ENCODE measurements at places on chromosomes 12 and 14.

GRCh38 chr12:44379831-44380230 lies 496.3 kb downstream of the NELL2 start:
- DNase-seq: no peak

- no peak for DNase-seq
Measured at GRCh38 chr14:99394602-99395156, 86.0 kb downstream of the SETD3 start.

DNA sequence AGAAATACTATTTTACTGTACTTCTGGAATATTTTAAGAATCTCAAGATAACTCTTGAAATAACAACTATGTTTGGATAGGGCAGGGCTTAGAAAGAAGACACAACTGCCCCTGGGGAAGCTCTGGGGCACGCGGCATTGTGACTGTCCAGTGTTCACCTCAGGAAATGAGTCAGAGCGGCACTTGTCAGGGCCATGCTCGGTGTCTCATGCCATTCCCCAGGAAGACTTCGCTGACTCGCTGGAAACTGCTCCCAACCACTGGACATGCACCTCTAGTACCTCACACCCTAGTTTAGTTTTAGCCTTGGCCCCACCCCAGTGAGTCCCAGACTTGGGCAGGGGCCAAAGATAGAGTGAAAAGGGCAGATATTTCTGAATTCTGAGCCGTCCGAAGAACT lies 192.0 kb downstream of the TTC7B start:
- no peak for DNase-seq

DNA sequence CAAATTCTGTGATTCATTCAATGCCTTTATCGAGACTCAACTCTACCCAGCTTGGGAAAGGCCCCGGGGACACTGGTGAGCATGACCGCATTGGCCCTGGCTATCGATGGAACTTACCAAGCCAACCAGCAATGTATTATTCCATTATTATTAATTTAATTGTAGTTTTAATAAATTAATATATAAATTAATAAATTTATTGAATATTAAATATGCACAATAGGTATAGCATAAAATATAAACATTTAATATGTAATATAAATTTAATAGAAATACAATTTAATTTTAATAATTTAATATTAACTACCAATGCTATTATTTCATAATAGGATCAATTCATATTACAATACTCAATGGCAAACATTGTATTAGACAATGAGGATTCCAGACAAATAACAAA lies 163.4 kb downstream of the DPF3 start:
- no peak for DNase-seq

DNA sequence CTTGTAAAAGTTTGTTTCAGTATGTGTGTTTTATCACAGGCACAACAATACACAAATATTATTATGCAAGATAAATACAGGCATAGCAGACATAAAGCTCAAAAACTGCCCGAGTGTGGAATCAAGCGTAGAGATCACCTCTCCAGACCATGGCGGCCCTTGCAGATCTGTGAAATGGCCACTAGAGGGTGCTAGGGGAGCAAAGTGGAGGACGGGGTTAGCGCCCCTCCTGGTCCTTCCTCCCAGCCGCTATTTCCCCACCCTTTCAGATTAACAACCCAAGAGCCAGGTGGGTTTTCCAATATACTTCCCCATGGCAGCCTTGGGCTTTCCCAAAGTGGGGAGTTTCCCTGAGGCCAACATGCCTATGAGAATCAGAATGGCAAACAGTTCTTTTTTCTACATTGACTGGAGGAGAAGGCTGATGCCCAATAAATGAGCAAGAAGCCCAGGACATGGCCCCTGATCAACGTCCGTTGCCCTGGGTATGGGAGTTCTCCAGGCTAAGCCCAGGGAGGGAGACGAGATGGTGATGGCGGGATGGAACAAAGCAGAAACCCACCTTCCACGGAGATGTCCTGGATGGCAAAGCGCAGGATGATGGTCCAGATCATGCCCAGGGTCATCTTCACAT lies 67.4 kb downstream of the ACTN1 start:
- DNase-seq: peak; percentile 77

DNA sequence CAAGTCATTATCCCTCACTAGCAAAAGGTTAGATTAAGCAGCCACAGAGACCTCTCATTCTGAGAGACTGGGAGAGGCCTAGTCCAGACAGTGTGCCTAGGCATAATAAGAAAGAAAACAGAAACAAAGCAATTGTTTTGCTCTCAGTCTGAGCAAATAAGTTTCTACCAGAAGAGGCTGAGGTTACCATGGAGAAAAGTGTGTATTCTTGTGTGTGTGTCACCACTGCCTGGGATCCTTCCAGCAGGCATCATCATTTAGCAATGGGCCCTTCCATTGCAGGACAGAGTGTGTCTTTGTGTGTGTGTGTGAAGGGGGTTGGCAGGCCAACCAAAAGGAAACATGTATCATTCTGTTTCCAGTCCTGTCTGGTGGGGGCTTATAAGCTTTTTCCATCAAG lies 3.7 kb downstream of the EFS start:
- DNase-seq: no peak

DNA sequence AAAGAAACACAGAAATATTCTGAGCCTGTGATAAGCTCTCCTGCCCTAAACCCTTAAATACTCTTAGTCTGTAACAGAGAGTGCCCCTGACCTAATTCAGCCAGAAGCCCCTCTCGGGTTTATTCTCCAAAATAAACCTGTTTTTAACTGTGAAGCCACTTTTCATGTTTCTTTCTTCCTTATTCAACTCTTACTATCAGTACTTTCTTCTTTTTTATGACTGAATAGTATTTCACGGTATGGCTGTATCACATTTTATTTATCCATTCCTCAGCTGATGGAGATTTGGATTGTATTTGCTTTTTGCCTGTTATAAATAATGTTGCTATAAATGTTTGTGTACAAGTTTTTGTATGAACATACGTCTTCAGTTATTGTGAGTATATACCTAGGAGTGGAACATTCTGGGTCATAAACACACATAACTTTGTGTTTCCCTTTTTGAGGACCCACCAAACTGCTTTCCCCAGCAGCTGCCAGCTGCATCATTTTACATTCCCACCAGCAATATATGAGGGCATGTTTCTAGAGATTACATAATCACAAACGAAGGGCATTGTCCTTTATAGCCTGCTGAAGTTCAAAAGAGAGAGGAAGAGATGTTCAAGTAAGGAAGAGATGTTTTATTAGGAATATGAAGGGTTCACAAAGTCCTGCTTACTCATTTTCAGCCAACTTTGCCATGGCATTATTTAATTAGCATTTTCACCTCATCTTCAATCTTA lies 199.4 kb upstream of the NUDT4 start:
- DNase-seq: no peak

- no peak for DNase-seq
Measured at GRCh38 chr12:109130297-109131153, 14.1 kb downstream of the ACACB start.

- DNase-seq: no peak
Measured at GRCh38 chr14:54640506-54640905, 73.6 kb downstream of the SAMD4A start.

DNA sequence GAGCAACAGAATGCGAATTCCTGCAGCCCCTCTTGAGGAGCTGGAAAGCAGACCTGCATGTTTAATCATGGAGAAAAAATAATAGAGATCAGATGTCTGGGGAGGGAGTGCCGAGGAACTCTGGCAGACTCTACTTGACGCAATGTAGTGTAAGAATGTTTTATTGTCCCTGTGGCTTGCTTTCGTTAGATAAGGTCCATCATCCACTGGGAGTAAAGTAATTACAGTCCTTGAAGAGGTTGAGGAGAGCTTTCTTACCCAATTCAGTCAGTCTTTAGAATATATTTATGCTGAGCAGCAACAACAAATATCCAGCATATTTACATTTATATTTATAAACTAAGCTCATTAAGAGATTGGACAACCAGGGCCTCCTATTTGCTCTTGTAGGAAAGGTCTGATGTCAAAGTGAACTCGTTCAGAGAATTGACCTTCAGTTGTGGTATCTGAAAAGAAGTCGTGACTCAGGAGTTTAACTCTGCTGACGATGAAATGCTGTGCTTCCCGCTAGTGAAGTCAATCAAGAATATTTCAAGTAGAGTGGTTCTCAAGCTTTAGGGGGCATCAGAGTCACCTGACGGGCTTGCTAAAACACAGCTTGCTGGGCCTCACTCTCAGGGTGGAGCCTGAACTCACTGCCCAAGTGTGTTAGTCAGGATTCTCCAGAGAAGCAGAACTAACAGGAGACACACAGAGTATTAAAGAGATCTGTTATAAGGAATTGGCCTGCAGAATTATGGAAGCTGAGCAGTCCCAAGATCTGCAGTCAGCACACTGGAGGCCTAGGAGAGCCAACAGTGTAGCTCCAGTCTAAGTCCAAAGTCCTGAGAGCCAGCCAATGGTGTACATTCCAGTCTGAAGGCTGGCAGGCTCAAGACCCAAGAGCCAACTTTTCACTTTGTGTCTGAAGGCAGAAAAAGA lies 139.3 kb upstream of the LMNTD1 start:
- no peak for DNase-seq

GRCh38 chr12:57093415-57094207 lies 4.7 kb downstream of the NAB2 start:
- peak; percentile 68 for DNase-seq

DNA sequence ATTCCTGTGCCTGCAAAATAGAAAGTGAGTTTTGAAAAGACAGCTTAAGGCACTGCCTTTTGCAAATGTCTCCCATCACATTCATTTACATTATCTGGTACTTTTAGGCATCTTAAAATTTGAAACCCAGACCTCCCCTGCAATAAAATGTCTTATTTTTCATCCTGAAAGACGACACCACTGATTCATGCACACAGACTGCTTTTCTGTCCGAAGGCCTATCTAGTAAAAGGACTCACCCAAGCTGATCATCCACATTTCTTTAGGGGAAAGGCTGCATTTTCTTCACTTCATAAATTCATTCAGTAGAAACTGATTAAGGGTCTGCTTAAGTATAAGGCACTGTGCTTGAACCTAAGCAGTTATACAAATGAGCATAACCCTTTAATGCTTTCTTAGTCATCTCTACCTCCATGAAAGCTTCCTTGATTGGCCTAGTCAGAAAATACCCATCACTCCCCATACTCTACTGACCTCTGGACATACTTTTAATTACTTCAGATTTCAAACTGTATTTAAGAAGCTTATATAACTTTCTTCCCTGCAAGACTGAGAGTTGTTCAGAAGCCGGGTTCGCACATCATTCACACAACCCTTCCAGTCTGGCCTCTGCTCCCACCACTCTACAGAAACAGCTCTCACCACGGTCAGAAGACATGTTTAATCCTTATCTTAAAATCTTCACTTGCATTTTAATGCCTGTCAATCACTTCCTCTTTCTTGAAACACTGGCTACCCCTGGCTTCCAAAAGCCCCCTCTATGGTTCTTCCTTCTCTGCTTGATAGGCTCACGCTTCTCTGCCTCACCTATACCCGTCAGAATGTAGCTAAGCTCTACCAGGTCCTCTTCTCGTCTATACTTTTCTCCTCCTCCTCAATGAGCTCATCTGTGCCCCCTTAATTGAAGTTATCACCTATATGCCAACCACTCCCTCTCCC lies 288.6 kb downstream of the MED13L start:
- no peak for DNase-seq

DNA sequence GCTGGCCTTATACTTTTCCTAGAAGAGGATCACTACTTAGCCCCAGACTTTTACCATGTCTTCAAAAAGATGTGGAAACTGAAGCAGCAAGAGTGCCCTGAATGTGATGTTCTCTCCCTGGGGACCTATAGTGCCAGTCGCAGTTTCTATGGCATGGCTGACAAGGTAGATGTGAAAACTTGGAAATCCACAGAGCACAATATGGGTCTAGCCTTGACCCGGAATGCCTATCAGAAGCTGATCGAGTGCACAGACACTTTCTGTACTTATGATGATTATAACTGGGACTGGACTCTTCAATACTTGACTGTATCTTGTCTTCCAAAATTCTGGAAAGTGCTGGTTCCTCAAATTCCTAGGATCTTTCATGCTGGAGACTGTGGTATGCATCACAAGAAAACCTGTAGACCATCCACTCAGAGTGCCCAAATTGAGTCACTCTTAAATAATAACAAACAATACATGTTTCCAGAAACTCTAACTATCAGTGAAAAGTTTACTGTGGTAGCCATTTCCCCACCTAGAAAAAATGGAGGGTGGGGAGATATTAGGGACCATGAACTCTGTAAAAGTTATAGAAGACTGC lies 1.5 kb downstream of the MGAT2 start:
- no peak for DNase-seq

DNA sequence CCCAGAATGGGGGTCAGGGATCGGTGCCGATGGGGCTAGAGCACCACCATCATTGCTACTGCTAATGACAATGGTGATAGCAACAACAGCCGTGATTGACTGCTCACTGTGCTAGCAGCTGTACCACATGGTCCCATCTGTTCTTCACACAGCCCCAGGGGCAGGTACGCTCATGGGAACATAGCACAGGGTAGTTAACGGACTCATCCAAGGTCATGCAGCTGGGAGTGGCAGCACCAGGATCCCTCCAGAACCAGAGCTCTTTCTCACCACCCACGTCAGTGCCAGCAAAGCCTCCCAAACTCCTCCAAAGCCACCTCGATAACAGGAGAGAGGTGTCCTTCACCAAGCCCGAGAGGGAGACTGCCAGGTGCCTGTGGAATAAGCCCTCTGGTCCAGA lies 11.2 kb upstream of the DYNC1H1 start:
- no peak for DNase-seq

DNA sequence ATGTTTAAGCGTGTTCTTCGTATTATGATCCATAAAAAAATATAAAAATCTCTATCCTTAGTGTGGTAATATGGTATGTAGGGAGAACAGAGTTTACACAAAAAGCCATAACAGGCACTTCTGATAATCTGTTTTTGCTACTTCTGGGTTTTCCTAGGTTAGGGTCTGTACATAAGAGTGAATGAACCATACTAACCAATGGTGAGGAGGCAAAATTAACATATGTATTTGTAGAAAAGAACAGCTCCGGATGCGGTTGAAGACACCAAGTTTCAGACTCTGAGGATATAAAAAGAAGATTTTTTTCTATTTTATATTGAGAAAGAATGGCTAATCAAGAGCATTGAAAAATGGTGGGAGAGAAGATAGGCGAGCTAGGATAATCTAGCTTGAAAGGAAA lies 40.2 kb upstream of the PPP1R12A start:
- DNase-seq: no peak

DNA sequence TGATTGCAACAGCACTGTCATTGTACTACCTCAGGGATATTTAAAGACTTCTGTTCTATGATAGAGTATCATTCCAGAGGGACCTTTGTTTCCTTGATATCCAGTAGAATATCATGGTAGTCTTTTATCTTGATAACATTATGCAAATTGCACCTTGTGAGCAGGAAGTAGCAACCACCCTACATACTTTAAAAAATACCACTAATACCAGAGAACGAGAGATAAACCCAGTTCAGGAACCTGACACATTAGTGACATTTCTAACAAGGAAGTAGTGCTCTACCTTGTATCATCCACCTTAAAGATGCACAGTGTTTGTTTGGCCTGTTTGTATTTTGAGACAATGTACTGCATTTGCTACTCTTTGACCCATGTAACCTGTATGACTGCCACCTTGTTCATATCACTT lies 8.8 kb upstream of the MAP4K5 start:
- no peak for DNase-seq

All from CD4-positive, alpha-beta T cell treated with Interleukin-12 subunit alpha and Interleukin-12 subunit beta, for 1 hour (primary cell).